ENCODE measurements at places on chromosomes 2 and 18. TPM values are rescaled to one million over a fixed set of nuclear protein-coding genes. Genes with fewer than 3 reads are reported as not detected.

The SKOR2 gene
- polyA plus RNA-seq: not detected

DNA sequence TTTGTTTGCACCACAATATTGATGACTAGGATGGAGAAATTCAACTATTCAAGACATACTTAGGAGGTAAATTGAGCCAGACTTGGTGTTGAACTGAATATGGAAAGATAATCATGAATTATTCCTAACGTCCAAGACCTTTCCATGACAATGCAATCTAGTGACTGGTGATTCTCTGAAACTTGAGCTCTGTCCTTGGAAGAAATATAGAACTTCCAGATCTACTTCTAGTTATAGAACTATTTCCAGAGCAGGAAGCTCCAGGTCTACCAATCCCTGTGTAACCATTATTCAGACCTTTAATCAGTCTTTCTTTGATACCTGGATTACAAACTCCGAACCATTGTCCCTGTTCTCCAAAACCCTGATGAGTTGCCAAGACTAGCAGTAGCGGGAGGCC is 272.6 kb upstream of the SLC14A2 start:
- no peak for DNase-seq
- no peaks in the 10 kb centered on the region for H3K27me3 ChIP-seq
- H3K4me3 ChIP-seq: no peak overlapping the region
- H3K4me1 ChIP-seq: peaks cover 21% of the 10 kb centered on the region
- H3K27ac ChIP-seq: no peak overlapping the region

The MC5R gene
- polyA plus RNA-seq: not detected

- H3K36me3 ChIP-seq: no peaks in the 10 kb centered on the region
- no peaks in the 10 kb centered on the region for H3K27me3 ChIP-seq
- H3K27ac ChIP-seq: no peak overlapping the region
- H3K4me1 ChIP-seq: no peaks in the 10 kb centered on the region
- no peak overlapping the region for H3K4me3 ChIP-seq
Observed at GRCh38 chr2:95530734-95531133, 46.2 kb upstream of the TRIM43B start.

- H3K27ac ChIP-seq: no peak overlapping the region
- peaks cover 22% of the 10 kb centered on the region for H3K4me1 ChIP-seq
- H3K36me3 ChIP-seq: no peaks in the 10 kb centered on the region
- H3K4me3 ChIP-seq: no peak overlapping the region
- H3K27me3 ChIP-seq: no peaks in the 10 kb centered on the region
Observed at GRCh38 chr2:231928901-231929725, 2.9 kb upstream of the NPPC start.

- no peak overlapping the region for H3K4me3 ChIP-seq
- peaks cover 5% of the 10 kb centered on the region for H3K4me1 ChIP-seq
Observed at GRCh38 chr2:63763391-63763941, 78.2 kb upstream of the UGP2 start.

- H3K4me1 ChIP-seq: peaks cover 58% of the 10 kb centered on the region
- no peaks in the 10 kb centered on the region for H3K27me3 ChIP-seq
Observed at GRCh38 chr18:75211002-75211621, 515 bp downstream of the TSHZ1 start.

The REEP1 gene
- 1.2 TPM for polyA plus RNA-seq

GRCh38 chr18:65817178-65817577 is 66.4 kb downstream of the CDH7 start:
- H3K27ac ChIP-seq: no peak overlapping the region
- H3K4me1 ChIP-seq: no peaks in the 10 kb centered on the region
- no peaks in the 10 kb centered on the region for H3K27me3 ChIP-seq
- no peaks in the 10 kb centered on the region for H3K36me3 ChIP-seq

The AQP12A gene
- not detected for polyA plus RNA-seq

GRCh38 chr2:144357623-144358373 is 162.1 kb downstream of the ZEB2 start:
- no peaks in the 10 kb centered on the region for H3K27me3 ChIP-seq
- H3K36me3 ChIP-seq: no peaks in the 10 kb centered on the region
- no peaks in the 10 kb centered on the region for H3K4me1 ChIP-seq
- DNase-seq: no peak
- peak overlapping the region; percentile 2 for H3K27ac ChIP-seq

DNA sequence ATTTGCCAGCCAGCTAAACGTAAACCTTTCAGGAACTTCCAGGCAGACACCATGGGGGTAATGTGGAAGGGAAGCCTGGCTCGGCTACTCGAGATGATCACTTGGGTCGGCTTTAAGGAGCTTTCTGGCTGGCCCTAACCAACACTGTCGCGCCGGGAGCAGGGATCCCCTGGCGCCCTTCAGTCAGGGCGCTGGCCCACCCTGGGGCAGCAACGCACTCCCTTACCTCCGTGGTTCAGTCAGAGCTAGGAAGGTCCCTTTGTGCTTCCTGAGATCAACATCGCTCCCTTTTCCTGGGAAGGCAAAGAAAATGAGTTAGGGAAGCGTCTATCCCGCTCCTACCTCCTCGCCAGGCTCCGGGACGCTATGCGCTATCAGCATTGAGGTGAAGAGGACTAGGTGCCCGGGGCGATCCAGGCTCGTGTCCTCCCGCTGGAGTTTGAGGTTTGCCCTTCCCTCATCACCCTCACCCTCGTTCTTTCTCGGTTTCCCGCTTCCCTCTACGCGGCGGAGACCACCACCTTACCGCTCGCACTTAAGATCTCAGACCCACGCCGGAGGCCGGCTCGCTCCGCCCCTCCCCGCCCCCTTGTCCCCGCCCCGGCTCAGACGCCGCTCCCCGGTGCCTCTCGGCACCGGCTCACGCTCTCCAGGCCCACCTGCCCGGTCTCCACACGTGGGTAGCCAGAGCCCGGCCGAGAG is 449 bp upstream of the ATRAID start:
- H3K36me3 ChIP-seq: peaks cover 4% of the 10 kb centered on the region
- peak overlapping the region; percentile 100 for H3K27ac ChIP-seq
- H3K4me3 ChIP-seq: peak overlapping the region; percentile 98
- no peaks in the 10 kb centered on the region for H3K27me3 ChIP-seq

The DHRS9 gene
- polyA plus RNA-seq: not detected

The ASPRV1 gene
- 0.20 TPM for polyA plus RNA-seq

DNA sequence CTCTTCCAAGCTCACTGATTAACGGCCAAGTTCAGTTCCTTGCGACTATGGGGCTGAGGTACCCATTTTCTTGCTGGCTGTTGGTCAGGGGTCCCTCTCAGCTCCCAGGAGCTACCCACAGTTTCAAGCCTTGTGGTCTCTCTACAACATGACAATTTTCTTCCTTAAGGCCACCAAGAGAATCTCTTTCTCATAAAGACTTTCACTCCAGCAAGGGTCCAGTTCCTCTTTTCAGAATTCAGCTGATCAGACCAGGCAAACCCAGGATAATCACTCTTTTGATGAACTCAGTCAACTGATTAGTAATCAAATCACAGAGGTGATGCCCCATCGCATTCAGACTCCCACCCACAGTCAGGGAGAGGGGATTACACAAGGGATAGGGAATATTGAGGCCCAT is 129.7 kb downstream of the IRS1 start:
- DNase-seq: no peak
- no peaks in the 10 kb centered on the region for H3K36me3 ChIP-seq
- peak overlapping the region; percentile 76 for H3K27ac ChIP-seq
- H3K4me1 ChIP-seq: peaks cover 17% of the 10 kb centered on the region
- H3K4me3 ChIP-seq: no peak overlapping the region
- H3K27me3 ChIP-seq: no peaks in the 10 kb centered on the region

The PIEZO2 gene
- polyA plus RNA-seq: 0.13 TPM

The CYP27C1 gene
- polyA plus RNA-seq: 0.01 TPM

- DNase-seq: peak; percentile 37
- H3K36me3 ChIP-seq: no peaks in the 10 kb centered on the region
- peaks cover 7% of the 10 kb centered on the region for H3K27me3 ChIP-seq
Observed at GRCh38 chr2:205685314-205686055, 3.2 kb downstream of the NRP2 start.

- H3K4me3 ChIP-seq: no peak overlapping the region
- H3K27ac ChIP-seq: no peak overlapping the region
- no peak for DNase-seq
- no peaks in the 10 kb centered on the region for H3K4me1 ChIP-seq
- no peaks in the 10 kb centered on the region for H3K27me3 ChIP-seq
- no peaks in the 10 kb centered on the region for H3K36me3 ChIP-seq
Observed at GRCh38 chr2:184620367-184620766, 22.0 kb downstream of the ZNF804A start.

GRCh38 chr2:158232476-158232875 is 130.8 kb downstream of the UPP2 start:
- H3K27me3 ChIP-seq: no peaks in the 10 kb centered on the region
- H3K4me1 ChIP-seq: no peaks in the 10 kb centered on the region
- no peak overlapping the region for H3K4me3 ChIP-seq
- no peaks in the 10 kb centered on the region for H3K36me3 ChIP-seq
- DNase-seq: no peak

DNA sequence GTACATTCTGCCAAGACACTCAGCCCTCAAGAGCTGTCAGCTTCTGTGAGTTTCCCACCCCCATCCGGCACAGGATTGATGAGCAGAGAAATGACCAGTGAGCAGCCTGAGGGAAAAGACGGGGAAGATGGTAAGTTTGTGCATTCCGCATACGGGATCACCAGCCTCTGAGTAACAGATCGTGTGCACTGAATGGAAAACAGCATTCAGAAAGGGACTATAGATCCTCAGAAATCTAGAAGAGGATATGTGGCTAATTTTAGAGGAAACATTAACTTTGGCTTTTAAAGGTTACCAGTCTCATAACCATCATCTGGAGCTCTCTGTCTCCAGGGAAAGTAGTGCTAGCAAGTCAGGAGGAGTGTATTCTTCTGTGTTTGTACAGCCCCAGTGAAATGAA is 326.0 kb downstream of the TGIF1 start:
- no peaks in the 10 kb centered on the region for H3K36me3 ChIP-seq
- no peak overlapping the region for H3K4me3 ChIP-seq
- peaks cover 3% of the 10 kb centered on the region for H3K27me3 ChIP-seq
- H3K4me1 ChIP-seq: no peaks in the 10 kb centered on the region
- H3K27ac ChIP-seq: no peak overlapping the region

GRCh38 chr2:171080607-171081006 is 80.1 kb downstream of the TLK1 start:
- DNase-seq: no peak
- no peaks in the 10 kb centered on the region for H3K4me1 ChIP-seq
- no peaks in the 10 kb centered on the region for H3K36me3 ChIP-seq
- no peaks in the 10 kb centered on the region for H3K27me3 ChIP-seq
- no peak overlapping the region for H3K4me3 ChIP-seq

DNA sequence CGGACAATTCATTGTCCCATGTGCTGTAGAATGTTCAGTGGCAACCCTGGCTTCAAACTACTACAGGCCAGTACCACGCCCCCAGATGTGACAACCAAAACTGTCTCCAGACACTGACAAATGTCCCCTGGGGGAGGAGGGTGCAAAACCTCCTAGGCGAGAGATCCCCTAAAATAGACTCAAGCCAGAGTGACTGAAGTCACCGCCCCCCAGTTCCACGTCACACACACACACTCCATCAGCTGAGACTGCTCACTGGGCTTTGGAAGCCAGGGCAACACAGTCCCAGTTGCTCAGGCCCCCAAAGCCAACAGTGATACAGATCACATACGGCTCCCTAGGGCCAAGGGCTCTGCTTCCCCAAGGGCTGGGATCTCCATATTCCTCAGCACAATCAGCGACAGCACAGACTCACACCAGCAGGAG is 19.1 kb downstream of the HDAC4 start:
- H3K4me3 ChIP-seq: no peak overlapping the region
- peaks cover 5% of the 10 kb centered on the region for H3K4me1 ChIP-seq
- no peak for DNase-seq
- H3K27me3 ChIP-seq: no peaks in the 10 kb centered on the region
- no peak overlapping the region for H3K27ac ChIP-seq

The STK11IP gene
- polyA plus RNA-seq: 8.6 TPM

GRCh38 chr2:232495292-232495691 is 7.7 kb upstream of the ECEL1 start:
- H3K27ac ChIP-seq: no peak overlapping the region
- no peaks in the 10 kb centered on the region for H3K4me1 ChIP-seq
- H3K36me3 ChIP-seq: no peaks in the 10 kb centered on the region
- DNase-seq: peak; percentile 40

GRCh38 chr2:20617892-20618467 is 32.9 kb downstream of the HS1BP3 start:
- H3K27me3 ChIP-seq: no peaks in the 10 kb centered on the region
- no peak overlapping the region for H3K4me3 ChIP-seq
- peak; percentile 99 for DNase-seq

The CD226 gene
- 0.06 TPM for polyA plus RNA-seq

GRCh38 chr18:69956057-69956456 is 8.4 kb upstream of the CD226 start:
- no peaks in the 10 kb centered on the region for H3K36me3 ChIP-seq
- H3K27ac ChIP-seq: no peak overlapping the region

Measured in psoas muscle (tissue), 8 donors.